Stimulated activated CD4-positive, alpha-beta T cell treated with anti-CD3 and anti-CD28 coated beads, Interleukin-2, amount 100 ng/mL, for 48 hours (primary cell): ENCODE measurements at places on chromosomes 4 and X.

GRCh38 chrX:7164174-7164573 is 16.2 kb upstream of the PUDP start:
- no peak for DNase-seq

GRCh38 chrX:22629105-22629725 is 356.5 kb downstream of the CBLL2 start:
- no peak for DNase-seq

- no peak for DNase-seq
Measured at GRCh38 chrX:30156880-30157560, 58.3 kb upstream of the MAGEB2 start.

DNA sequence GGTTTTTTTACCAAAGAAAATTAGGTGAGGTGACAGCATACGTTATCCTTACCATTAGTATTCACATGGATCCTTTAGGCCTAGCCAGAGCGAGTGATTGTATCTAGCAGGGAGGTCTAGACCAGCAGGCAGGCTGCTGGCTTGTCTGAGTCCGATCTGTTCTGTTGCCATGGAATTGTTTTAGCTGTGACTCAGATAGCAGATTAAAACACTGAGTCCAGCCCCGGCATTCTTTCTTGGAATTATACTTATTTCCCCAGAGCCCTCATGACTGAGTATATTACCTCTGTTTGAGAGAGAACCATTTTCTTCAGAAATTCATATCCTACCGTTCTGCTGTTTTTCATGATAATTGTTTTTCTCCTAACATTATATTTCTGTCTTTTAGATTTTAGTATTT is 37.4 kb downstream of the OCRL start:
- DNase-seq, result no peak

GRCh38 chrX:2317527-2318055 is 183.2 kb downstream of the DHRSX start:
- DNase-seq, result no peak

DNA sequence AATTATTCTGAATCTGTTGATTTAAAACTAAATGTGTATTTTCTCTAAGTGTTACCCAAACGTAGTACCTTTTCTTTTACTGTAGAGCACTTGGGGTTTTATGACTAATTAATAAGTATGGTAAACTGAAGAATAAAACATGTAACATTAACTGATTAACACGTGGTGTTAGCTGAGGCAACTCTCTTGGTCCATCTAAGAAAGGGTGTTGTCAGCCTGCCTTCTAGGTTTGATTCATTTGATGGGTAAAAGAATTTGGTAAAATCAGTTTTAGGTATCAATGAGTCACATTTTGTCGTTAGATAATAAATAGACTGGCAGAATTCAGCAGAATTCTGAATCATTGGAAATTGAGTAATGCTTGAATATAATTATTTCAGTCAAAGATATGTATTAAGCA is 99.7 kb downstream of the AFF1 start:
- no peak for DNase-seq

DNA sequence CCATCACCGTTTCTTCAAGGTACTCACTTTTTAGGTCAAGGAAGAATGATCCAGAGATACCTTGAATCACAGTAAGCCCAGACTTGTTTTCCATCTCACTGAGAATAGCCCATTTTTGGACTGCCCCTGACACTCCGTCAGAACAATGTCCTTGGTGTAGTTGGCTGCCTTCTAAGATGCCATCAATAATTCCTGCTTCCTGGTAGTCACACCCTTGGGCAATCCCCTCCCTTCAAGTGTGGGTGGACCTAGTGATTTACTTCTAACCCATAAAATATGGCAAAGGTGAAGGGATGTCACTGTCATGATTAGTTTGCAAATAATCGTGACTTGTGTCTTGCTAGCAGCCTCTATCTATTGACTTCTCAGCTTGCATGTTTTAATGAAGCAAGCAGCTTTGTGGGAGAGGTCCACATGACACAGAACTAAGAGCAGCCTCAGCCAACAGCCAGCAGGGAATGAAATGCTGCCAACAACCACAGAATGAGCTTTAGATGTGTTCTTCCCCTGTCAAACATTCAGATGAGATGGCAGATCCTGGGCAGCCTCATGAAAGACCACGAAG is 20.0 kb upstream of the KLHL34 start:
- DNase-seq, result no peak

DNA sequence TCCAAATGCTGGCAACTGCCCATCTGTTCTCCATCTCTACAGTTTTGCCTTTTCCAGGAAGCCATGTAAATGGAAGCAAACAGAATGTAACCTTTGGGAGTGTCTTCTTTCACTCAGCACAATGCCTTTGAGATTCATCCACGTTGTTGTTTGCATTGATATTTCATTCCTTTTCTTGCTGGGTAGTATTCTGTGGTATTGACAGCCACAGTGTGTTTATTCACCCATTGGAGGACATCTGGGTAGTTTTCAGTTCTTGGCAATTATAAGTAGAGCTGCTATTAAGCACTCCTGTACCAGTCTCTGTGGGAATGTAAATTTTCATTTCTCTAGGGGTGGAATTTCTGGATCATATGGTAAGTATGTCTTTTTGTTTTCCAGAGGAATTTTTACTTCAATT is 194.3 kb upstream of the RPS6KA3 start:
- no peak for DNase-seq

GRCh38 chr4:137693641-137694040 is 161.3 kb upstream of the PCDH18 start:
- DNase-seq, result no peak

GRCh38 chr4:38302910-38303309 is 342.7 kb downstream of the PTTG2 start:
- DNase-seq, result no peak

GRCh38 chrX:93585661-93586060 is 87.7 kb downstream of the NAP1L3 start:
- no peak for DNase-seq

GRCh38 chr4:120722655-120723054 is 199.9 kb downstream of the PRDM5 start:
- DNase-seq, result no peak

- DNase-seq, result no peak
Measured at GRCh38 chrX:121949041-121949760, 901.8 kb downstream of the GLUD2 start.

- DNase-seq, result no peak
Measured at GRCh38 chr4:112358415-112358814, 61.2 kb downstream of the ALPK1 start.

GRCh38 chrX:154097003-154097588 is 421 bp downstream of the MECP2 start:
- peak; percentile 49 for DNase-seq

DNA sequence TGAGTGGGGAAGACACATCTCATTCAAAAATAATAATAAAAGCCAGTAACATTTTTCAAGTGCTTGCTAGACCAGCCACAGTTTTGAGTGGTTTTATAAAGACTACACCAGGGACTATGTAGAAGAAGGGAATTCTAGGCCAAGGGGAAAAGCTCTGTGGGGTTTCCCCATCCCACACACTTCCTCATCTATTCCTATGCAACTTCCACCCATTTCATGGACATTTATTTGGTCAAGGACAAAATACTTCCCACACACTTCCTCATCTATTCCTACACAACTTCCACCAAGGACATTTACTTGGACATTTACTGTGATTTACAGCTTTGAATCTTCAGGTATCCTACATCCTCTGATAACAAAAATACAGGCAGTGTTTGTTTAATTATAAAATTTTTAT is 86.5 kb upstream of the KLF3 start:
- no peak for DNase-seq

- DNase-seq, result no peak
Measured at GRCh38 chrX:109350551-109350950, 131.3 kb downstream of the GUCY2F start.

- DNase-seq, result no peak
Measured at GRCh38 chr4:180640193-180640592, 1603.0 kb upstream of the TENM3 start.

DNA sequence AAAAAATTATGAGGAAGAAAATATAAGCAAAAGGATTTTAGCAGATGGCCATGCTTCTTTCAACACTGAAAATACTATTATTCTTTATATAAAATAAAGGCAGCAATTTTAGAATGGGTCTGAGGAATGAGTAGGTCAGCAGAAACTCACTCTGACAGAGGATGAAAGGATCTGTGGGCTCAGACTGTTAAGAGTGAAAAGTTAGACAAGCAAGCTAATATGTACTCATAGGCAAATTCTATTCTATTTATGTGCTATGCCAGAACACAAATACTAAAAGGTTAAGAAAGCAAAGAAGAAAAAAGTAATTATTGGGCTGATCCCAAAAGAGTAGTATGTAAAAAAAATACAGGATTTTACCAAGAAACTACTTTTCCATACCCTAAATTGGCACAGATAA is 13.9 kb downstream of the LCORL start:
- DNase-seq, result no peak

DNA sequence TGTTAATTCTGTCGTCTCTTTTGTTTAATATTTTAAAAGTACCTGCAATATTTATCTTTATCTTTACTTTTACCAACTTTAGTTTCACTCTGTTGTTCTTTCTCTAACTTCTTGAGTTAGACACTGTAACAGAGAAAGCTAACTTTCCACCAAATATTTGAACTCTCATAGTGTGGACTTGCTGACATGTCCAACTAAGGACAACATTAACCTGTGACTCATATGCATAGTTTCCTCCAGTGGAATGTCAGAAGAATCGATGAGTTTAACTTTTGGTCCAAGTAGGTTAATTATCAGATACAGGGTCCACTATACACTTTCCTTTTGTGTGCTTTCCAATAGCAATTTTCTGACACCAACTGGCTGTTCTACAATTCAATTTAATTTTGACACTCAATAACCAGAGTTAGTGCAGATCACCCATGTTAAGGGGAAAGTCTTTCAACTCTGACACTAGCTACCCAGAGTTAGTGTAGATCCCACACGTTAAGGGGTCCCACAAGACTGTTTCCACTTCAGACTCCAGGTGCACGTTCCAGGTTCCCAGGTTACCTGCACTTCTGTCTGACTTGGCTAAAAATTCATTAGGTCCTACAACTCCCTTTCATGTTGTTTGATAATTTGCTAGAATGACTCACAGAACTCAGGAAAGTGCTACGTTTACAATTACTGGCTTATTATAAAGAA is 559.0 kb upstream of the AMOT start:
- no peak for DNase-seq

- no peak for DNase-seq
Measured at GRCh38 chrX:17474892-17475291, 99.9 kb downstream of the NHS start.
